ENCODE measurements at places on chromosomes 2 and 18. TPM values are rescaled to one million over a fixed set of nuclear protein-coding genes. Genes with fewer than 3 reads are reported as not detected.

Gene DYNAP
- total RNA-seq: not detected

Gene CFAP210
- total RNA-seq: not detected

Gene RIT2
- total RNA-seq: not detected

Gene RAB6C
- total RNA-seq: not detected

Gene KYNU
- 1.3 TPM for total RNA-seq

Gene ITM2C
- total RNA-seq: 26.5 TPM

Gene SPOPL
- total RNA-seq: 16.9 TPM
